Stimulated activated CD4-positive, alpha-beta T cell treated with anti-CD3 and anti-CD28 coated beads, Interleukin-1b, Interleukin-23, amount 100 ng/mL, for 48 hours (primary cell): ENCODE measurements at places on chromosomes 16 and 17.

DNA sequence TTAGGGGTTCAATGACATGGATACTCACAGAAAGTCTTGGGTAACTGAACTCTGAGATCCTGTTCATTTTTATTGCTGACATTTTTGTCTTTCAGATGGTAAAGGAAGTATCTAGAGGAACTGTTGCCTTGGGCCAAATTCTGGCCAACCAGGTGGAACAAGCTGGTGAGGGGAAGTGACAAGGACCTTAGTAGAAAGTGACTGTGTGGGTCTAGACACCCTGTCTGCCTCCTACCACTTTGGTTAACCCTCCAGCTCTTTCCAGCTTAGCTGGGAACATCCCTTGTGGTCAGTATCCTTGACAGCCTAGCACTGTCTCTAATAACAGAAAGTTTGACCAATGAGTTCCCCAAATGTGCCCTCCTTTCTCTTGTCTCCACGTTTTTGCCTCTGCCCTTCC, 28.8 kb upstream of the PRKCB start:
- no peak for DNase-seq

DNA sequence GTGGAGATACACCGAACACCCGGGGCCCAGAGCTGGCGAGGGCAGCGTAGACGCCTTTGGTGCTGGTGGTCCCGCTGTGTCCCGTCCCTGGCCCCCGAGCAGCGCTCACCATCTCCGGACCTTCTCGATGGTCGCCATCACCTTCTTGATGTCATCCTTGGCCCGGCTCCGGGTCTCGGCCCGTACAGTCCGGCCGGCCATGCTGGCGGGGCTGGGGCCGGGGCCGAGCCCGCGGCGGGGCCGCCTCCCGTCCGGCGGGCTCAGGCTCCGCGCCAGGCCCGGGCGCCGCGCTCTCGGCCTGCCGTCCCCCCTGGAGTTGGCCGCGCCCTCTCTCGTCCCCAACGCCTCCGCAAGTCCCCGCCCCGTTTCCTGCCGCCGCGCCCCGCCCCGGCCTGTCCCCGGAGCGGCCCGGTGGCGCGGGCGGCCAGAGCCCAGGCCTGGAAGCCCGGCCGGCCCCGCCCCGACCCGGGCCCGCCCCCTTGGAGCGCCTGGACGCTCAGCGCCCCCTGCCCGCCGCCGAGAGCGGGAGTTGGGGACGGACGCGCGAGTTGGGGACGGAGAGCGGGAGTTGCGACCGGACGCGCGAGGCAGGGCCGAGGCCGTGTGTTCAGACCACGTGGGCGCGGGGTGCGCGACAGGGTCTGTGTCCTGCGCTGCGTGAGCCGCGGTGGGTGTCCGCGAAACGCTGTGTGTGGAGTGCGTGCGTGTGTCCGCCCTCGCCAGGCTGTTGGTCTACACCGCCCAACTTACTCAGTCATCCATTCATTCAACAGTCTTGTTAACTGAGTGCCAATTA, at the start of gene BCL7C:
TSS of gene BCL7C (minus strand) at position 334 of the 796 bp plus-strand sequence. CDS start at position 201, 133 bp downstream.
- DNase-seq: peak; percentile 81

- peak; percentile 81 for DNase-seq
Observed at GRCh38 chr17:66655861-66656260, 179.1 kb upstream of the CACNG5 start.

DNA sequence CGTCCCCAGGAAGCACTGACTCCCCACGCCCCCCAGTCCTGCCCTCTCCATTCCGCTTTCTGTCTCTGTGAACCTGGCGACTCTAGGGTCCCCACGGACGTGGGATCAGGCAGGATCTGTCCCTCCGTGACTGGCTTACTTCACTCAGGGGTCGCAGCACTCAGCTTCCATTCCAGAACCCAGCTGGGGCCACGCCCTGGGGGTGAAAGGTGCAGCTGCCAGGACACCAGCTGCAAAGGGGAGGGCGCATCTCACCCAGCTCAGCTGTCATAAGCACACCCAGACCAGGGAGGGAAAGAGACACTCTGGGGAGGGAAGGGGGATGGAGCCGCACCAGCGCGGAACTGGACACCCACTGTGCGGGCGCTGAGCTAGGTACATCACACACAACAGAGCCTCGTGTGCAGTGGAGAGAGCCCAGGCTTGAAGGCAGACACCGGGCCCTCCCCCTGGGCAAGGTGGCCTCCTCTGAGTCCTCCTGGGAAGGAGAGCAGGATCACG, 18.5 kb upstream of the HEXD start:
- no peak for DNase-seq

- DNase-seq: no peak
Observed at GRCh38 chr17:37301288-37301687, 74.5 kb upstream of the C17orf78 start.

GRCh38 chr16:66083171-66083570, 283.3 kb upstream of the CDH5 start:
- DNase-seq: no peak

DNA sequence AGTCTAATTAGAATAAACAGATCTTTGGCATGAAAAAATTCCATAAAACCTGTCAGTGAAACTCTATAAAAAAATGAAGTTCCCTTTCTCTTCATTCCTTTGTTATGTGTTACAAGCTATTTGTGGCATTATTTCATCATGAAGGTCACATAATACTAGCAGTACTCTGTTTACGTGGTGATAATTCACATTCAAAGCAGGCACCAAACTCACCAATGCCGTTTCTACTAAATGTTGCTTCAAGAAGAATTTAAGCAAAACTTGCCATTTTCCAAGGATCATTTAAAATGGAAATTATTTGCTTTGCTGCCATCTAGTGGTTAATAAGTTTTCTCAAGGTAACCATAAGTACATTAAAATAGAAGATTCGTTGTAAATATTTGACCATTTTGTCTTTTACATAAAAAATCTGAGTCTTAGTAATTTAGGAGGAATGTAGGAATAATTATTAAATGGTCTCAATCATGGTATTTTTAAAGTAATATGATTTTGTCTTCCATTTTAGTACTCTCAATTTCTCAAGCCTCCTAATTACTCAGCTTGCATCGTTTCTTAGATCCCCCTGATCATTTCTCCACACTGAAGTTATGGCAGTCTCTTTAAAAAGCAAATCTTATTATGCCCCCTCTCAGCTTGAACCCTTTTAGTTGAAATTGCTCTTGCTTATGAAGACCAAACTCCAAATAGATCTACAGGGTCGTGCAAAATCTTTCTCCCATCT, 80.8 kb downstream of the OMG start:
- DNase-seq: no peak

DNA sequence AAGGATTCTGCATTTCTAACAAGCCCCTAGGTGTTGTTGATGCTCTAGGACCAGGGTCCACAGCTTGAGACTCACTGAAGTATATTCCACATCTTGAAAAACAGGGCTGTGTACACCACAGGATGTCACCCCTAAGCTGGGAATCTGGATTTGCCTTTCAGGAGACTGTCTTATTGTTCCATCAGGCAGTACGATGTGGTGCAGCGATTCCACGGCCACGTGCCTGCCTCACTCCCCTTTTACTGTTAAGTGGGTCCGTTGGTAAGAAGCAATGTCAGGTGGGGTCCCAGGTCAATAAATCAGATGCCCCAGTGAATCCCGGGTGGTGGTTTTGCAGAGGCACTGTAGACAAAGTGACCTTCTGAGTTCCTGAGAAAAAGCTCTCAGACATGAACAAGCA, 470.7 kb downstream of the HS3ST3B1 start:
- no peak for DNase-seq

- DNase-seq: no peak
Observed at GRCh38 chr16:13873835-13874438, 46.0 kb upstream of the ERCC4 start.

- no peak for DNase-seq
Observed at GRCh38 chr16:7209598-7209997, 123.0 kb upstream of the RBFOX1 start.

DNA sequence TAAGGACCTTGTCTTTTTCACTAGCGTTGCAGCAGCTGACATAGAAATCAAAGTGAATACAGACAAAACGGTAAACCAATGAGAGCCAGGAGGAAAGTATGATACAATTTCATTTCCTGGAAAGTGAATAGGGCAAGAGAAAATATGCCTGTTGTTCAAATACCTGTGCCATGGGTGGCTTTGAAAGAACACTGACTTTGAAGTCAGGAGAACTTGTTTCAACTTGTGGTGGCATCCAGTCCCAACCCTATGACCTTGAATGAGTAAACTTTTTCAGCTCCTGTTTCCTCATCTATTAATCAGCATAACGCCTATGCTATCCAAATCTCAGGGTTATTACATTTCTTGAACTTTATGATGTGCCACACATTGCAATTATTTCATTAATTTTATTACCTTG, 173.7 kb upstream of the HS3ST3A1 start:
- no peak for DNase-seq

DNA sequence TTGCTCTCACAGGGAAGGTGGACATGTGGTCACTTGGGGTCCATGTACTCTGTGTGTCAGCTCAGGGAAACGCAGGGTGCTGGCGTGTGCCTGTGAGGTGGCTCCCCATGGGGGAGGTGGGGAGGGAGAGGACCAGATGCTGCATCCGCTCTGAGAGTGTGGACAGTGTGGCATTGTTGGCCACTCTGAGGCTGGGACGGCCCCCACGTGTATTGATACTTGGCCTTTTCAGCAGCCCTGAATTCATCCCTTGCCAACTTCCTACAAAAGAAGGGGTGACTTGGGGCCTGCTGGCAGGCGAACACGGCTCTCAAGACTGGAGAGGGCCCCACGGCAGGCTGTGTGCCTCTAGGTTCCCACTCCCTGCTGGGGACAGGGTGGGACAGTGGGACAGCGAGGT, 120.1 kb downstream of the RAB11FIP4 start:
- no peak for DNase-seq

DNA sequence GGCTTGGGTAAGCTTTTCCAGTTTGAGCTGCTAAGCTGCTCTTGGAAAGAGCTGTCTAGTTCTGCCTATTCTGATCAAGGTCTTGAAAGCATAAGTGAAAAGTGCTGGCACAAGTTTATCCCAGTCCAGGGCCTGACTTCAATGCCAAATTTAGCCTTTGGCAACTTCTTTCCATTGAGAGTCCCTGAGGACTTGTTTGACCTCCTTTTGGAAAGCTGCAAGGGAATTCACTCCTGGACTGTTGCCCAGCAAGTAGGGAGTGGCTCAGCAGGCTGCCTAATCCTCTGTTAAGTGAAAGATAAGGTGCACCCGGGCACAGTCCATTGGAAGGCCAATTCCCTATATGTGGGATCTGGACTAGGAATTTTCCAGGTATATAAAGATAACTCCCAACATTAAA, 16.0 kb upstream of the TANC2 start:
- DNase-seq: no peak

DNA sequence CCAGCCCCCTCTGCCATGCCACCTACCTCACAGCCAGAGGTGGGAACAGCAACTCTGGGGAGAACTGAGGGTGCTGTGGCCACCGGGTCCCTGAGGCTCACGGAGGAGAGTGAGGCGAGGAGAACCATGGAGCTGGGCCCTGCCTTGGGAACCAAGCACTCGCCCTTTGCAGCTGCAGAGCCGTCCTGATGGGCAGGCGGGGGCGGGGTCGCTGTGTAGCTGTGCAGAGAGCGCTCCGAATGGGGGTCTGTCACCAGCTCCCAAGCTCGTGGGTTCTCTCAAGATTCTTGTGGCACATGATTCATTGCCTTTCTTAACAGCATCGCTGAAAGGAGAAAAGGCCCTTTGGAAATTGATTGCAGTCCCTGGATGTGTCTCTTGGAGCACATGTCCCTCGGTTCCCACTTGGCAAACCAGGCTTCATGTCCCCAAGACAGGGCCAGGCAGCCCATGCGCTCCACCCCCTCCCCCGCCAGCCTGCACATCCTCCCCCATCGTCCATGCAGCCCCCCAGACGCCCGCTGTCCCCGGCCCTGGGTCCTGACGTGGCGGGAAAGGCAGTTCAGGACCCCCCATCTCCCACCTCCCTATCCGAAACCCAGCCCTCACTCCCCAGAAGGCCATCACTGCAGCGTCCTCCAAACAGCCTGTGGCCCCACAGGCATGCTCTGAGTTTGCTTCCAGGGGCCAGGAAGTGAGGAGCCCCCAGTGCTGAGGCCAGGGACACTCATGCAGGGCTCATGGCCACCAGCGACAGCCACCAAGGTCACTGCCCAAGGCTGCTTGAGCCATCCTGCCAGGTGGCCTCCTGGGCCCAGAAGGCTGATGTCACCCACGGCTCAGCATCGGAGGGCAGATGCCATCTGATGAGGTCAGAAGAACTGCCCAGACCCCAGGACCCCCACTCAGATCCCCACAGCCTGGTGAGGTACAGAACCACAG, 20.6 kb upstream of the CHMP6 start:
- DNase-seq: no peak

DNA sequence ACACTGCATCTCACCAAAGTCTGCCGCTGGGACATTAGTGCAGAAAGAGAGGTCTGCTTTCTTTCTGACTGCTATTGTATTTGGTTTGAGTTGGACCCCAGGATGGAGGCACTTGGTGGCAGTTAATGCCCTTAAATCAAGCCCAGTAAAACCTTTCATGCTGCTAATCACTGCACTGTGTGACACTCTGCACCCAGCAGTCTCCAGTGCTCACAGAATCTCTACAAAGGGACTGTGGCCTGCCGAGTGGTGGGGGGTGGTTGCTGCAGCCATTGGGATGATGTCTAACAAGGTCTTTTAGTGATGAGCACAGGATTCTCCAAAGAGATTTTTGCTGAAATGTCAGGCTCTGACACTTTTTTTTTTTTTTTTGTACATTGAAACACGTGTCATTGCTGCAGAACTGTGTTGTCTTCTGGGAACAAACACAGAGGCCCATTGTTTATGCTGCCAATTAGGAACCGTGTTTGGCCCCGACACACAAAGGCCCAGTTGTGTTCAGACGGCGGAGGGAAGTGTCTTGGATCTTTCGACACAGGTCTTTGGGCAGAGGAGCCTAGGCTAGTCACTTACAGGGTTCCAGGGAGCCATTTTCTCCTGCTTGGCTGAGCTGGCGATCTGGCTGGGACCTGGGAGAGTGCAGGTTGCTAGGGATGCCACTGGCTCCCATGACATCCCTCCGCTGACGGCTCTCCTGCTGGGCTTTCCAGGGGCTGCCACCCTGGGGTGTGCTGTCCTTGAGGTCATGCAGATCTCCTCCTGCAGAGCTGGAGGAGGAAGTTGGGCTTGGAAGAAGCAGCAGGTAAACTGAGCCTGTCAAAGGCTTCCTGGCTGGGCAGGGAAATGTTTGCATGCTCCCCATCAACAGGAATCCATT, 16.2 kb upstream of the TNRC6C start:
- no peak for DNase-seq

DNA sequence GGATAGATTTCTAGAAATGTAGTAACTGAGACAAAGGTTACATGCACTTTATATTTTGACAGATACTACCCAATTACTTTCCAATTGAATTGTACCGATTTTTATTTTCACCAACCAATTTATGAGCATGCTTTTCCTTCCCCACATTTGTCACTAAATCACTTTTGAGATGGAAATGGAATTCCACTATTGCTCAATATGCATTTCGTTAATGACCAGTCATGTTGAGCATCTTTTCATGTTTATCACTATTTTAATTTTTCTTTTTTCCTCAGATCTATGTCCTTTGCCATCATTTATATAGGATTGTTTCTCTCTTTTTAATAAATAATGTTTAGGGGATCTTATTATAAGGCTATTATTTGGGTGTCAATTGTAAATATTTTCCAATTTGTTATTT, 102.8 kb upstream of the SMIM36 start:
- DNase-seq: no peak

GRCh38 chr17:78661093-78661770, 84.0 kb upstream of the DNAH17 start:
- DNase-seq: no peak
